ENCODE measurements at places on chromosomes 7 and 10.

DNA sequence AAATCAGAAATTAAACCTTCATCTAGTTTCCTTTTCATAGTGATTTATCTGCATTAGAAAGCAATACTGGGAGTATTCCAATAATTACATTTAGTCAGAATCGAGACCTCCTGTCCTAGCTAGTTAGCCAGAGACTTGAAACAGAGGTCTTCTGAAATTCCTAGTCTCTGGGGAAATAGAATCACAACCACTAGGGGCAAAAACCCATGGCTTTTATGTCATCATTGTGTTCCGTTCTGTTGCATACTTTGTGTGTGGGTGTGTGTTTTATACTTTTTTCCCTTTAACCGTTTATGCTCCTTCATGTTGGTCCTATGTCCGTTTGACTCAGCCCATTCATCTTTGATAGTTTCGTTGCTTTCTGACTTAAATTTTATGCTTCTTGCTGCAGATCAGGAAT, 79.8 kb downstream of the RALA start:
- DNase-seq = no peak

- no peak for DNase-seq
Measured at GRCh38 chr10:29408847-29409240, 120.0 kb downstream of the LYZL1 start.

DNA sequence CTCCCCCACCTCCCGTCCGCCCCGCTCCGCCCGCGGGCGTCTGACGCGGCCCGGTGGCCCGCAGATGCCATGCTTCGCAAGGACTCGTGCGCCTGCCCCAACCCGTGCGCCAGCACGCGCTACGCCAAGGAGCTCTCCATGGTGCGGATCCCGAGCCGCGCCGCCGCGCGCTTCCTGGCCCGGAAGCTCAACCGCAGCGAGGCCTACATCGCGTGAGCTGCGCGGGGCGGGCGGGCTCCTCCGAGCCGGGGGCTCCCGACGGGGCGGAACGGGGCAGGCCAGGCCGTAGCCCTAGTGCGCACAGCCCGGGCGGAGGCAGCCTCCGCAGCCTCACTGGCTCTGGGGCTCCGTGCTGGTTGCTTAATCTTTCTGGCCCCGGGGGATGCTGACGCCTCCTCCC, 2.8 kb downstream of the ASIC3 start:
- peak; percentile 83 for DNase-seq

GRCh38 chr7:8434290-8435002, 1.0 kb downstream of the NXPH1 start:
- DNase-seq = no peak

All from activated naive CD4-positive, alpha-beta T cell treated with anti-CD3 and anti-CD28 coated beads, Interleukin-2, amount 10 ng/mL, durations not matched to agents 7 days and 5 days (primary cell).